PC-3 (cell line): ENCODE measurements at places on chromosomes 1 and 21. TPM values are rescaled to one million over a fixed set of nuclear protein-coding genes. Genes with fewer than 3 reads are reported as not detected.

CTH gene
- total RNA-seq, result 8.5 and 13.2 TPM in 2 replicates

GRCh38 chr1:221149111-221149510, 269.9 kb downstream of the HLX start:
- DNase-seq, result no peak

DNA sequence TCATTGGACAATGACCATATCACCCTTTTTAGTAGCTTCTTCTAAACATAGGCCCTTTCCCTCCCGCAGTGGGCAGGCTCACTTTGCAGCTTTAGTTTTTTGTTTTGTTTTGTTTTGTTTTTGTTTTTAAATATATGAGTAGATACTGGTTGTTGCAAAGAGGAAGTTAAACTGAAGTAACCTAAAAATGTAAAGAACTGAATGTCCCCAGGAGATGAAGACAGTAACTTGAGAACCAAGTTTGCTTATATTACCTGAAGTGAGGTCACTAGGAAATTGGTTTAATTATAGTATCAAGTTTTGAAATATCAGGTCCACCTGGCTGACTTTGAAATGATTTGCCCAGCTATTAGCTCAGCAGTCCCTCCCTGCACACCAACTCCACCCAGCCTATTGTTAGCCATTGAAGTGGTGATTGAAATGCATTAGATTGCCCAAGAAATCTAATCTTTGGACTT, 18.2 kb downstream of the SMAP2 start:
- DNase-seq, result no peak

DNA sequence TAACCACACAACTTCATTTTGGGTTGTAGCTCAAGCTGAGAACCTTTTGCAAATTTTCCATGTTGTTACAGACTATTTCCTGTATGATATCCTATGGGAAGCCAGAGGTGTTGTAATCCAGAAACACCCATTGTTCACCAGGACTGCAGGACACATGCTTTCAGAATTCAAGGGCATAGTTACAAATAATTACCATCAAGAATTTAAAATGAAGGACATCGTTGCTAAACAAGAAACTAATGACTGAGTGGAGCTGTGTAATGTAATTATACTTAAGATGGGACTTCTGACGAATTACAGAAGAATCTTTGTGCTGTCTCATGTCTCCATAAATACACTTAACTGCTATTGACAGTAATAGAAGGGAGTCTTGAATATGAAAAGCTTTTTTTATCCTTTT, 47.6 kb upstream of the HOOK1 start:
- no peak for DNase-seq

DNA sequence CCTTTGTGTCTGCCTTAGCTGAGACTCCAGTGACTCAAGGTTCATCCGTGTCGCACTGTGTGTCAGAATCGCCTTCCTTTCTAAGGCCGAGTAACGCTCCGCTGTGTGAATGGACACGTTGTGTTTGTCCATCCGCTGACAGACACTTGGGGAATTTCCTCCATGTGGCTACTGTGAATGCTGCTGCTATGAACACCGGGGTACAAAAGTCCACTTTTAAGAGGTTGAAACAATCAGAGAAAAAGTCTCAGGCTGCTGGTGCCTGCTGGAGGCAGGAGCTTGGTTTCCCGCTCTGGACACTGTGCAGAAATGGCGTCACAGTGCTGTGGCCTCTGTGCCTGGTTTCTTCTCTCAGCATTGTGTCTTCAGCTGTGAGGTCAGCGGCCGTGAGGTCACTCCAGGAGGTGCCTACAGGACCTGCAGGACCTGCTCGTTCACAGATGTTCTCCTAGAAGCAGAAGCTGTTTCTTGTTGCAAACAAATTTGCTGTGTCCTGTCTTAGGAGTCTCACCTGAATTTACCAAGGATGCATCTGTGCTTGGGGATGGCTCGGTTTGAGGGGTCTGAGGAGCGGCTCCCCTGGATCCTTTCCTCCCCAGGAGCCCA, 34.2 kb downstream of the KRTAP10-1 start:
- peak; percentile 19 for DNase-seq

GRCh38 chr1:162056043-162056442, 13.4 kb upstream of the NOS1AP start:
- peak; percentile 89 for DNase-seq

TPTE gene
- not detected in 2 replicates for total RNA-seq

TRIM33 gene
- 28.8 and 36.7 TPM in 2 replicates for total RNA-seq

HCN3 gene
- 1.8 and 1.9 TPM in 2 replicates for total RNA-seq

DNA sequence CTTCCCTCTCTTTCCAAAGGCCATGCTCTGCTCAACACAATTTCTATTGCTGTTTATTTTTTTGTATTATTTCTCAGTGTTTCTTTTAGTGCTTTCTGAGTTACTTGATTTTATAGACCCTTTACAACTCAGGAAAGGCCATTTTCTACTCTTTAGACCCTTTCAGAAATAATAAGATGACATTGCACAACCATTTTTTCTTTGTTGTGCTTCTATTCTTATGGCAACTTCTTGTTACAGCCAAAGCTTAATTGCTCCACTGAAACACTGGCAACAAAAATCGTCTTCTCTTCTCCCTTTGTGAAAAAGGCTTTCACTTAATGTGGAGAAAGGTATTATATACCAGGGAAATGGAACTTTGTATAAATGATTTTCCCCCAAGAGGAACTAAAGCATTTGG, 39.0 kb upstream of the SAMSN1 start:
- DNase-seq, result no peak

DNA sequence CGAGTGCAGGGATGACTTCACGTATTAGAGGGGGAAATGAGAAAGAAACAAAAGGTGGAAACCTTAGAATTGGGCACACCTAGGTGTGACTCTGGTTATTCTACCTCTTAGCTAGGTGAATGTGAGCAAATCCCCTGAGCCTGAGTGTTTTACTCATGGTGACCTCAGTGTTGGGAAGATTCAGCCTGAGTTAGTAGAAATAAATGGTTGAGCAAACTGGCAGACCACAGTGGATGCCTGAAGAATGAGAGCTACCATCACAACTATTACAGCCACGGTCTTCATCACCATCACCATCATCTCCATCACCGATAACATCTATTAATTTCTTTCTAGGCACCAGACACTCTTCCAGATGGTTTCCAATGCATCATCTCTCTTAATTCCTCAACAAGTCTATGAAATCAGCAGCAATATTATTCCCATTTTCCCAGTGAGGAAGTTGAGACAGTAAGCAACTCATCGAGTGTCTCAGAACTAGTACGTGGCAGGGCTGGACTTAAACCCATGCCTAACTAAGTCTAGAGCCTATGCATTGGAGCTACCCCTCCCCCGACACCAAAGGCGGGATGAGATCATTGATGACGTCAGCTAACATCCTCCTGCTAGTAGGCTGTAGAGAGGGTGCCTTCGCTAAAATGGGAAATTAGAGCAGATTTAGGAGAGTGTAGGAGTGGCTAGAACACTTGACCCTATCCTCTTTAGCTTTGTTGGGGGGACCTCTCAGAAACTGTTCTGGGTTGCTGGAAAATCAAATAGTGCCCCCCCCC, 7.9 kb upstream of the KAZN start:
- no peak for DNase-seq

DNA sequence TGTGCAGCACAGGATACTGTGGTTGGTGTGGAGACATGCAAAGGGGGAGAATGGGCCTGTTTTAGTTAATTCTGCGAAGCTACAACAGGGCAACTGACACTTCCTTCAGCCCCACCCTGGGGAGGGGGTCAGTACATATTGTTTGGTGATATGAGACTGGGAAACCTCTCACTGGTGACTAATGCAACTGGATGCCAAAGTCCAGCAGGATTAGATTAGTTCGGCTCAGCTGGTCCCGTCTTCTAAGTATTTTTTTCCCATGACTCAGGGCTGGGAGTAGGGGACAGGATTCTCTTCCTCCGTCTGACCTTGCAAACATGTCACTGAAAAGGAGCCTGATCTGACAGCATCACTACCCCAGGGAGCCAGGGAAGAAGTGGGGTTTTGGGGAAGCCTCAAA, 43.0 kb downstream of the PLXNA2 start:
- DNase-seq, result peak; percentile 98

DNAJC28 gene
- 0.29 and 0.44 TPM in 2 replicates for total RNA-seq

GRCh38 chr1:21541835-21542234, 32.6 kb downstream of the ALPL start:
- no peak for DNase-seq

- peak; percentile 89 for DNase-seq
These were observed 3.1 kb upstream of the SLC16A4 start for GRCh38 chr1:110393691-110394492.

GRCh38 chr1:29984166-29984861, 739.1 kb downstream of the MATN1 start:
- DNase-seq, result no peak

LCE1B gene
- not detected in 2 replicates for total RNA-seq

GRCh38 chr1:12206792-12207424, 22.9 kb upstream of the VPS13D start:
- DNase-seq, result no peak

DNA sequence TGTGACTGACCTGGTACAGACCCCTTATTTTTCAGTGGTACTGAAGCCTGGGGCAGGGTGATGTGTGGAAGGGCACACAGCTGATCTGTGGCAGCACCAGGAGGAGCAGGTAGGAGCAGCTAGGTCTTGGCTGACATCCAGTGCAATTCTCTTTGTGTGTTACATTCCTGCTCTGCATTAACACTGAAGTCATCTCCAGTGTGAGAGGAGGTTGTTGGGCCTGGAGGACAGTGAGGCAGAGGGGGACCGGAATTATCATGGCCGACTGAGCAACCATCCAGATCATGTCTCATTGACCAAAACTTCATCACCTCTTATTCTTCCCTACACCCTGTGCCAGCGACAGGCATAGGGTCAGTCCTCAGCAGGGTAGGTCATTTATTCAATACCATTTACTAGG, 1.5 kb downstream of the SLAMF8 start:
- DNase-seq, result peak; percentile 19

ADAMTS5 gene
- not detected in 2 replicates for total RNA-seq

- peak; percentile 16 for DNase-seq
These were observed 207.7 kb upstream of the GJB5 start for GRCh38 chr1:34547046-34547674.

OR6K3 gene
- total RNA-seq, result not detected in 2 replicates

PDE4B gene
- 1.4 and 1.7 TPM in 2 replicates for total RNA-seq

GRCh38 chr1:107691540-107691939, 273.4 kb downstream of the VAV3 start:
- peak; percentile 95 for DNase-seq

DNA sequence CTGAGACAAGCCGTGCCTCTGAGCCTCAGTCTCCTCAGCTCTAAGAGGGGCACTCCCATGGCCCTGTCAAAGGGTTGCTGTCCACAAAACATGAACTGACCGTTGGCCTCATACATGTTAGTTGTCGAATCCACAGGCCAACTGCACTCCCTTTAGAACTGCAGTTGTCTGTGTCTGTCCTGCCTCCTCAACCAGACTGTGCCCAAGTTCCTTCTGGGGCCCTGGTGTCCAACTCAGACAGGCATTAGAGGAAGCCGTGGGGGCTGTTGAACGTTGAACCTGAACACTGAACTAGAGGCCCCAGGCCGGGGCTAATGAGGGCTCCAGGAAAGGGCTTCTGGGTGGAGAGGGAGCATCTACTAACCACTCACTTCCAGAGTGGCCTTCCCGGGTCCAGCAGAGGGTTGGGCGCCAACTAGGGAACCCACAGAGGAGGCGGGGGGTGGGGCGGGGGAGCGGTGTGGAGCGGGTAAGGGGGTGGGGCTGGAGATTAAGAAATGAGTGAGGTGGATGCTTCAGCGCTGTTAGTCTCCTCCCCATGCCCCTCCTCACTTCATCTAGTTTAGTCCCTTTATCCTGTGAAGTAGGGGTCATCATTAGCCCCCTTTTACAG, at the start of gene RAB42:
Gene RAB42, plus strand, starts transcription at position 558 of the 613 bp plus-strand sequence. CDS start 247 bp downstream, outside the sequence.
- DNase-seq, result no peak

- DNase-seq, result no peak
These were observed 23.4 kb downstream of the PRKCZ start for GRCh38 chr1:2073382-2074230.

CLDN17 gene
- total RNA-seq, result not detected in 2 replicates

DNA sequence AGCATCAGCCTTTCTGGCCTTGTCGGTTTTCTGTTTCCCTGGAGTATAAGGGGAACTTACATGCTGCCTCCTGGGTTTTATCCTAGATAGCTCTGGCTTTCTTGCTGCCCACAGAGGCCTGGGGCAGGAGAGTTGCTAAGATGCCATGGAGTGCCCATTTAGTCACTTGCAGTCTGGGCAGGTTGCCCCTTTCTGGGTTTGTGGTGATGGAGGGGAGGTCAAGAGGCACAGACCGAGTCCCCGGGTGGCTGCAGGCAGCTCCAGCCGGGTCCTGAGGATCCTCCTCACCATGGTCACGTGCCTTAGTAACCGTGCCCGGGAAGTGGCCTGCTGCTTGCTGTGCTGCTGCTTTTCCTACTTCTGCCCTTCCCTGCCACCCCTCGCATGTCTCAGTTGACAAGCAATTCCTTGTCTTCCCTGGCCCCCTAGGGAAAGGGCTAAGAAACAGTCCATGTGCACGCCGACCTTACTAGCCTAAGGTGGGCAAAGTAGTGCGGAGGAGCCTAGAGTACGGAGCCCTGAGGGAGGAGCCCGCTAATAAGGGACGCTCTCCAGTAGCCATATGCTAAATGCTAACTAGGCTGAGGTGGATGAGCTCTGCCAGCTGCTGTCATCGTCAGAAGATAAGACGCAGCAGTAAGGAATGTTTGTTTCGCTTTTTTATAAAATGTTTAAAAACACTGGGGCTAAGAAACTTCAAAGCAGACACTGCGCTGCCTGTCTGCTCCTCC, 34.8 kb downstream of the CLCA1 start:
- DNase-seq, result no peak

UTP25 gene
- 14.3 and 15.3 TPM in 2 replicates for total RNA-seq

- DNase-seq, result no peak
These were observed 99.2 kb upstream of the B3GALT2 start for GRCh38 chr1:193285641-193286040.

GRCh38 chr1:184940694-184941409, 33.5 kb downstream of the NIBAN1 start:
- no peak for DNase-seq

DNA sequence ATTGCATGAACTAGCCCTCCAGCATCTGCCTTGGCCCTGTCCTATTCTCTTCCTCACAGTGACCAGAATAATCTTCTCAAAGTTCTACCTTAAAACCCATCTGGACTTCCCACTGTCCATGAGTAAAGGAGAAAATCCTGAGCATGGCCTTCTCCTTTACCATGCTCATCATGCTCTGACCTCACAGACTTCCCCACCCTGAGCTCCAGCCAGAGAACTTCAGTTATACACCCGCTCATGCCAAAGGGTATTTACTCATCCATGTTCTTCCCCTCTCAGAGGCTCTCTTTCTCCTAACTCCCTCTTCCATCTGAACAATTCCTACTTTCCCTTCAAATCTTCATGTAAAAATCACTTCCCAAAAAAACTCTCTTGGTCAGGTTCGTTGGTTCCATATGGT, 188.4 kb downstream of the SETD4 start:
- DNase-seq, result no peak

PUM1 gene
- total RNA-seq, result 43.3 and 50.7 TPM in 2 replicates

- DNase-seq, result no peak
These were observed 6.8 kb downstream of the SCYL3 start for GRCh38 chr1:169886931-169887330.
